Myocyte (in vitro differentiated cells): ENCODE measurements at places on chromosomes 7 and 10. TPM values are rescaled to one million over a fixed set of nuclear protein-coding genes. Genes with fewer than 3 reads are reported as not detected.

BICC1 gene
- 10.3 and 10.6 TPM in 2 replicates for total RNA-seq

HMX3 gene
- 0.47 TPM in 1 of 2 replicates, not detected in the other for total RNA-seq

PITX3 gene
- total RNA-seq: 11.6 and 18.1 TPM in 2 replicates

EIF5AL1 gene
- 0.31 and 0.62 TPM in 2 replicates for total RNA-seq

UTF1 gene
- total RNA-seq: not detected in 2 replicates

OR9A4 gene
- total RNA-seq: not detected in 2 replicates

BCL7B gene
- total RNA-seq: 69.4 and 83.5 TPM in 2 replicates

DRGX gene
- not detected in 2 replicates for total RNA-seq

TDRD1 gene
- 0.51 and 0.62 TPM in 2 replicates for total RNA-seq

IRF5 gene
- 0.26 and 0.40 TPM in 2 replicates for total RNA-seq

TMEM176A gene
- total RNA-seq: not detected in 2 replicates
